ENCODE measurements at places on chromosomes 11 and 22.

GRCh38 chr11:70944636-70945035 is 307.7 kb downstream of the SHANK2 start:
- DNase-seq = no peak

GRCh38 chr11:120789391-120789790 is 234.5 kb upstream of the TBCEL start:
- DNase-seq = no peak

DNA sequence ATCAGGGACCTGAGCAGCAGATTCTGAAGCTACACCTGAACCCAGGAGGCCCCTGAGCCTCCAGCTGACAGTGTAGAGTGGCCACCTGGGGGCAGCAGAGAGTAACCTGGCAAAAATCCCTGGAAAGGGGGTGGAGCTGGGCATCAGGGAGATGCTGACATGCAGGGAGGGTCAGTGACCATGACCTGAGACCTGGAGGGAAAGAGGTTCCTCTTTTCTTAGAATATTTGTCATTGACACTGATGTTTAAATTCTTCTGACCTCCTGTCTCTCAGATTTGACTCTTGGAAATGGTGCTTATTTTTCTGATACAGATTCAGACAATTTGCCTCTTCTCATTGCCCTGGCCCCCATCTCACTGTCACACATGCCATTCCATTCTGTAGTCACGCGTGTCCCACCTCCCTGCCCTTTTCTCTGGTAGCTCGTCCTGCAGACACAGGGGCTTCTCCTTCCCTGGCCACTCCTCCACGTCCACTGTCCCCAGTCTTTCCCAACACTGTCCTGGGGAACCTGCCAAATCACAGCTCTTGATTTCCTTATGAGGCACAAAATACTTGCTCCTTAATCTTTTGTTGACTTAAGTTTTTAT is 117.2 kb upstream of the IGLL5 start:
- peak; percentile 64 for DNase-seq

DNA sequence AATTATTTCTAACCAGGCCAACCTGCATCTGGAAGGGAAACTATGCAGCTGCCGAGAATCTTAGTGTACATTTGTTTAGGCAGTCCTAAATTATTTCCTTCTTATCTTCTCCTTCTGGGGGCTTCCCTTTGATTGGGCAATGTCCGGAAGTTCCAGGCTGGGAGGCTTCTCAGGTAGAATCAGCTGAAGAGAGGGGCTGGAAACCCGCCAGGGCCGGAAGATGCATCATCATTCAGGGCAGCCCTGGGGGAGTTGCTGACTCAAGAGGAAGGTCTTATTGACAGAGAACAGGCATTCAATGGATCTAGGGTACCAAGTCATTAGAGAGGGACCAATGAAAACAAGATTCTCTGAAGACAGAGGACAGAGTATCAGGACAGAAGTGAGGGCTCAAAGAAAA is 150.7 kb downstream of the BLID start:
- DNase-seq = peak; percentile 25

GRCh38 chr11:125591649-125592304 is 875 bp upstream of the STT3A start:
- peak; percentile 68 for DNase-seq

DNA sequence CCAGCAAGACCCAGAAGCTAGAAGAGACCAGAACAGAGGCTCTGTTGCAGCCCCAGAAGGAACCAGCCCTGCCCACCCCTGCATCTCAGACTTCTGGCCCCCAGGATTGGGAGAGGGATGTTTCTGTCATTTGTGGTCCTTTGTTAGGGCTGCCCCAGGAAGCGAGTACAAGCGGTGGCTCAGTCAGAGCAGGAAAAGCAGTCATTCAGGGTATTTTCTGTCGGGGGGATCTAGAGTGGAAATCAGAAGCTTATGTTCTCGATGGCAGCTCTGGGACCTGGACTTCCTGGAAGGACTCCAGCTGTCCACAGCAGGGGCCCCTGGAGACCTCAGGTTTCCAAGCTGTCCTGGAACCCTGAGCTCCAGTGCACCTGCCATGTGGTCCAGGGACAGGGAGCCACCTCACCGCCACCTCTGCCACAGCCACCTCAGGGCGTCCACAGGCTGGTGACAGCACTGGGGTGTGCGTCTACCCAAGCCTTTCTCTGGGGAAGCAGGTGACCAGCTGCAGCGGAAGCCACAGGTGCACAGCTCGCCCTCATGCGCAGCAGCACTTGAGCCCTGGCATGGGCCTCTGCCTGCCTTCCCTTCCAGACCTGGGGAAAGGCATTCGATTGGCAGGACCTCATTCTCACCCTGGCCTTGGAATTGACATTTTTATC is 2.6 kb downstream of the KRTAP5-5 start:
- no peak for DNase-seq

DNA sequence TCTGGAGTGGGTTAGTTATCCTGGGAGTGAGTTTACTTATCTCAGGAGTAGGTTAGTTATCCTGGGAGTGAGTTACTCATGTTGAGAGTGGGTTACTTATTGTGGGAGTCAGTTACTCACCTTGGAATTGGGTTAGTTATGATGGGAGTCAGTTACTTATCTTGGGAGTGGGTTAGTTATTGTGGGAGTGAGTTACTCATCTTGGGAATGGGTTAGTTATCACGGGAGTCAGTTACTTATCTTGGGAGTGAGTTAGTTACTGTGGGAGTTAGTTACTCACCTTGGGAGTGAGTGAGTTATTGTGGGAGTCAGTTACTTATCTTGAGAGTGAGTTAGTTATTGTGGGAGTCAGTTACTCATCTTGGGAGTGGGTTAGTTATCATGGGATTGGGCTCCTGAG is 49.6 kb upstream of the B3GAT1 start:
- no peak for DNase-seq

GRCh38 chr22:20531404-20532201 is 24.2 kb downstream of the MED15 start:
- no peak for DNase-seq
